ENCODE measurements at places on chromosomes 3 and 15.
A peak's percentile ranks its signal among the peaks of the same experiment; 100 is the strongest.

- DNase-seq: no peak
Observed at GRCh38 chr3:172592898-172593669, 69.9 kb upstream of the TNFSF10 start.

GRCh38 chr3:13144163-13145023 is 71.2 kb upstream of the IQSEC1 start:
- no peak for DNase-seq

GRCh38 chr3:197298945-197299854 is 788 bp upstream of the DLG1 start:
- peak; percentile 15 for DNase-seq

GRCh38 chr3:5429517-5429890 is 242.0 kb downstream of the EDEM1 start:
- DNase-seq: no peak

- no peak for DNase-seq
Observed at GRCh38 chr15:36791844-36792571, 212.6 kb downstream of the CDIN1 start.

DNA sequence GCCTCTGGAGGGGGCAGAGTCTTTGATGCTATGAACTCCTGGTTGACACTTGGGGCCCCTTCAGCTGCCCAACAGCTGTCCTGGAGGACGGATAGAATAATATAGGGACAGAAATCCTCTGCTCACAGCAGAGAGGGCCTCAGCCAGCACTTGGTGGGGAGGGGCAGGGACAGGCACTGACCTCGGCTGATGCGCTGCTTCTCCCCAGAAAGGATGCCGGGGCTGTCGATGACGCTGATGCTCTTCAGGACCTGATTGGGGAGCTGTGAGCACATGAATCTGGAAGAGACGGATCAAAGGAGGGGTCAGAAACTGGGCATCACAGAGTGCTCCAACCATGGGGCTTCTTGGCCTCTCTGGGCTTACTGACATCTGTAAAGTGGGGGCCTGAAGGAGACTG is 29.5 kb downstream of the EHD4 start:
- DNase-seq: no peak

- no peak for DNase-seq
Observed at GRCh38 chr15:63051156-63052066, 8.9 kb downstream of the TPM1 start.

DNA sequence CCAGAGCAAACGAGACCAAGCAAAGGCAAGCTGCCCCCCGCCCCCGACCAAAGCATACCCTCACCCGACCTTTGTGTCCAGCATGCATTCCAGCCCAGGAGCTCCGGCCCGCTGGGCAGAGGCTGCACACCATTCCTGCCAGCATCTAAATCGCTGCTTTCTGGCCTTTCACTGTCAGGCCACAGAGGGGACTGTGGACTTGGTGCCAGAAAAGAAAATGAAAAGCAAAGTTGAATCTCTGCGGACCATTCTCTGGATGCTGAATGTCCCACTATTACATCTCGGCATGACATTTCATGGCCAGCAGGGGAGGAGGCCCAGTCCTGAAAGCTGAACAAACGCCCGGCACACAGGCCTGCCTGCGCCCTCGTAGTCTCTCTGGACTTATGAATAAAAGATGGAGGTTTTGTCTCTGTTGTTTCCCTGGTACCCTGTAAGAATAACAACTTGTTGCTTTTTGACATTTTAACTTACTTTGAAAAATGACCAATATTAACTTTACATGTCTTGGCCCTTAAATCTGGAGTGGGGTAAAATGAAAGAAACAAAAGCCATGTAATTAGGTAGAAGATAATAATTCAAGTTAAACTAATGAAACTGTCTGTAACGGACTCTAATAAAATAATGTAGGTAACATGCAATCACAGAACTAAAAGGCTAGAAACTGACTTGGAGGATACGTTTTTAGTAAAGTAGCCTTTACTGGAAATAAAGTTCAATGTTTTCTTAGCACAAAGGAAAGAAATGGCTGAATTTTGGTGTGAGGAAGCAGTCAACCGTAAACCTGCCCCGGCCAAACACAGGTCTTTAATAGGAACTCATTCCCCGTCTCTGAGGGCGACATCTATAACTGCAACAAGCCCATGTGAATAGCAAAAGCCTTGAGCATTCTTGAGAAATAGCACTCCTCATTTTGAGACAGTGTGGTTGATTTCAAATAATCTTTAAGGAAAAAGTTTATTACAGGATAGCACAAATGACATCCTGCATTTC is 12.7 kb downstream of the IL17RD start:
- DNase-seq: no peak

GRCh38 chr3:181712226-181712552 is 464 bp downstream of the SOX2 start:
- no peak for DNase-seq

GRCh38 chr3:50256978-50257890 is 11.7 kb upstream of the SEMA3B start:
- no peak for DNase-seq

Data from stimulated activated CD4-positive, alpha-beta T cell treated with anti-CD3 and anti-CD28 coated beads, Interleukin-15, amount 100 ng/mL, for 1 hour (primary cell).